Neural crest cell (in vitro differentiated cells): ENCODE measurements at places on chromosomes 12 and 14.

DNA sequence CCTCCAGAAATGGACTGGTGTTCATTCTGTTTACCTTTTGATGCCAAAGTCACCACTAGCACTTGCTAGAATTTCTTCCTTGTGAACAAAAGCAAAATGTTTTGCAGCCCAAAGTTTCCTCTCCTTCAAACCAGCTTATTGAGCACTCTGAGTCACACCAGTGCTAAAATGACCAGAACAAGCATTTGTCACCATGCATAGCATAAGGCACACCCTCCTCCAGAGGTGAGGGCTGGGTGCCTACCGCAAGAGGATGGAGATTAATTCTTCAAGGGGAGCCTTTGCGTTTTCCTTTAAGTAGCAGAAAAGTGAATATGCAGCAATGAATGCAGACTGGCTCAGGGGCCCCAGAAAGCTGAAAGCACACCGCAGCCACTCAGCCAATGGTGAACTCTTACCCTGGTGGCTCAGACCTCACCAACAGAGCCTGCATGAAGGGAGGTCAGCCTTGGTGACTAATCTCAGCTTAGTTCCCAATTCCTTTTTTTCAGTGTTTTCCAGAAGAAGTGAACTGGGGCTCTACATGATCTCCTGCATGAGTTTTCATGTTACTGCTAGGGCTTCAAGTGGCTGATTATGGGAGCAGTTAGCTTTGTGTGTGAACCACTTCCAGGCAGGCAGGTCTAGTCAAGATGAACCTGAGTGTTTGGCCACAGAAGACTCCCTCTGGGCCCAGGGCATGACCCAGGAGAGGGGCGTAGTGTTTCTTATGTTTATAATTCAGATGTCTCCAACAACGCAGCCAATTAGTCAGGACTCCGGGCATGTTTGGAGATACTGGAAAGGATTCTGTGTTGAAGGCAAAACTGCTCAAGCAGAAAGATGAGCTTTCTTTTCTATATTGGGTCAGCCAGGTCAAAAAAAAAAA, 96.3 kb downstream of the PAX9 start:
- H3K4me1 ChIP-seq, result no peaks in the 10 kb centered on the region
- H3K27me3 ChIP-seq, result no peaks in the 10 kb centered on the region
- no peak overlapping the region for H3K4me3 ChIP-seq
- DNase-seq, result no peak
- no peaks in the 10 kb centered on the region for H3K36me3 ChIP-seq

DNA sequence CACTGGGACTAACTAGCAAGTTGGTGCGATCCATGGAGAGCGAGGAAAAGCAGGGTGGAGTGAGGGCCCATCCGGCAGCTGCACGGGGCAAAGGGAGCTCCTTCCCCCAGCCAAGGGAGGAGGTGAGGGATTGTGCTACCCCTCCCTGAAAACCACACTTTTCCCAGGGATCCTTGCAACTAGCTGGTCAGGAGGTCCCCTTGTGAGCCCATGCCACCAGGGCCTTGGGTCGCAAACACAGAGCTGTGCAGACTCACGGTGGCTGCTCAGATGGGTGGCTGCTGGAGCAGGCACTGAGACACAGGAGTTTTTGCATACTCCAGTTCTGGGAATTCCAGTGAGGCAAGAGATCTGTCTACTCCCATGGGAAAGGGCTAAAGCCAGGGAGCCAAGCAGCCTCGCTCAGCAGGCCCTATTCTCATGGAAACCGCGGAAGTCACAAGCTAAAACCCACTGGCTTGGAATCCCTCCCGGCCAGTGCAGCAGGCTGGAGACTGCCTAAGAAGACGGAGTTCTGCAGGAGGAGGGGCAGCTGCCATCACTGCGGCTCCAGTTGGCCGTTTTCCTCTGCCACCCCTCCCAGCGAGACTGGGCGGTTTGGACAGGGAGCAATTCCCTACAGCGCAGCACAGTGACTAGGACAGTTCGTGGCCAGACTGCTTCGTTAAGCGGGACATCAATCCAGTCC, 10.9 kb upstream of the ZNF705A start:
- H3K27ac ChIP-seq, result no peak overlapping the region
- peaks cover 7% of the 10 kb centered on the region for H3K36me3 ChIP-seq
- no peaks in the 10 kb centered on the region for H3K4me1 ChIP-seq
- no peak for DNase-seq
- H3K27me3 ChIP-seq, result peaks cover 27% of the 10 kb centered on the region
- H3K4me3 ChIP-seq, result no peak overlapping the region

DNA sequence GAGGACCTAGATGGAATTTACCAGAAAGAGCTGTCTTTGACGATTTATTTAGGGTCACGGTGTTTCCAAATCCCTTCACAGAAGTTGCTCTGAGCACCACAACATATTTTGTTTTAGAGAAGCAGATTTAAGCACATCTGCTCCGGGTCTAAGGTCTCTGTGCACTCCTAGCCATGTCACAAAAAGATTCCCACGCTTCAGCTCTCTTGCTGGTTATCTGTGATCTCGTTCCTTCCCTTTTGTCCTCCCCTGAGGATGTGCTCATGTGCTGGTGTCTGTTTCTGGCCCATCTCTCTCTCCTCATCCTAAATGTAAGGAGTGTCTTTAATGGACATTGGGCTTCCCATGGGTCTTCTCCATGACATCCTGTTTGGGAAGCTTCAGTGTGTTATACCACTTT, 53.7 kb upstream of the GNPNAT1 start:
- no peak overlapping the region for H3K27ac ChIP-seq
- H3K4me1 ChIP-seq, result peaks cover 16% of the 10 kb centered on the region
- no peaks in the 10 kb centered on the region for H3K36me3 ChIP-seq
- H3K27me3 ChIP-seq, result no peaks in the 10 kb centered on the region
- H3K4me3 ChIP-seq, result no peak overlapping the region

DNA sequence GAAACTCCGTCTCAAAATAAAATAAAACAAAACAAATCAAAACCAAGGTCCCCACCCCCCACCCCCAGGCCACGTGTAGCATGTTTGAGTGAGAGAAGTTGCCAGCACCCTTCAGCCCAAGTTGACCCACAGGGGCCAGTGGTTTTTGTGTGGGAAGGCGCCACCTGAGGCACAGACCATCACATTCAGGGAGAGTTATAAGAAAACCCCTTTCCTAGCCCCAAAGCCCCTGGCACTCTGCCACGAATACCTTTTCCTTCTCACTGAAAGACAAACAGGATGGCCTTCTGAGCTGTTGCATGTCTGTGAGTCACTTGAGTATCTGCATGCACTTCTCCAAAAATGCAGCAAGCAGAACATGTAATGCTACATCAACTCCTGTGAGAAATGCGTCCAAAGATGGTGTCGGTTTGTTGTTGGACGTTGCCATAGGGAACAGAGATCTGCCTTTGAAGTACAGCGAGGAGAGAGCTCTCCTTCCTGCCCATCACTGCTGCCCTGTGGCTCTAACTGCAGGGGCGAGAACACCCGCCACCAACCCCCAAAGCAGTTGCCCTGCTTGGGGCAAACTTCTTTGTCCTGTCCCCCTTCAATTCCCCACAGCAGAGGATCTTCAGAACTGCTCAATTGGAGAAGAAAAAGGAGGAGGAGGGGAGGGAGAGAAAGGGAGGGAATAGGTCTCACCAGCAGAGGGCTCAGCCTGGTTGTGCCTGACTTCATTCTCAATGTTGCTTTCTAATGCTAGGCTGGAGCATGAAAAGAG, 2.7 kb upstream of the TRAF3 start:
- peaks cover 35% of the 10 kb centered on the region for H3K4me1 ChIP-seq
- H3K27me3 ChIP-seq, result no peaks in the 10 kb centered on the region
- peak overlapping the region; percentile 64 for H3K4me3 ChIP-seq
- H3K36me3 ChIP-seq, result no peaks in the 10 kb centered on the region

DNA sequence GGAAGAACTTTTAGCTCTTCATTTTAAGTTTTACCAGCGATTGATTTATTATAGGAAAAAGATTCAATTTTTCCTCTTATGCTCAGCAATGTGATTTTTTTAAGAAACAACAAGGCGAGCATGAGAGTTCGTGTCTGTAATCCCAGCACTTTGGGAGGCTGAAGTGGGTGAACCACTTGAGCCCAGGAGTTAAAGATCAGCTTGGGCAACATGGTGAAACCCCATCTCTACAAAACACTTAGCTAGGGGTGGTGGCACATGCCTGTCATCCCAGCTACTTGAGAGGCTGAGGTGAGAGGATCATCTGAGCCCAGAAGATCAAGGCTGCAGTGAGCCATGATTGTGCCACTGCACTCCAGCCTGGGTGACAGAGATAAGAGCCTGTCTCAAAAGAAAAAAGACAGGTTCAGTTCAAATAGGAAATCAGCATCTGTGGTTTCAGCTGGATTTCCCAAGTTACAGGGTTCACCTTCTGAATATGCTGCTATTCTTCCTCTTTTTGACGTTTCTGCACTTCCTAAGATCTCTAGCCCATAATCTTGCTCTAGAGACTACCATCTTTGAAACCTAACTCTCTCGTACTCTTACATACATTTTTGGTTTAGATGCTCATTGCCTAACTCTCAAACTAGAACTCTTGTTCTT, 274.7 kb downstream of the SEC23A start:
- DNase-seq, result no peak
- H3K4me1 ChIP-seq, result no peaks in the 10 kb centered on the region
- no peak overlapping the region for H3K4me3 ChIP-seq
- H3K27ac ChIP-seq, result no peak overlapping the region
- H3K36me3 ChIP-seq, result no peaks in the 10 kb centered on the region
- peaks cover 8% of the 10 kb centered on the region for H3K27me3 ChIP-seq

DNA sequence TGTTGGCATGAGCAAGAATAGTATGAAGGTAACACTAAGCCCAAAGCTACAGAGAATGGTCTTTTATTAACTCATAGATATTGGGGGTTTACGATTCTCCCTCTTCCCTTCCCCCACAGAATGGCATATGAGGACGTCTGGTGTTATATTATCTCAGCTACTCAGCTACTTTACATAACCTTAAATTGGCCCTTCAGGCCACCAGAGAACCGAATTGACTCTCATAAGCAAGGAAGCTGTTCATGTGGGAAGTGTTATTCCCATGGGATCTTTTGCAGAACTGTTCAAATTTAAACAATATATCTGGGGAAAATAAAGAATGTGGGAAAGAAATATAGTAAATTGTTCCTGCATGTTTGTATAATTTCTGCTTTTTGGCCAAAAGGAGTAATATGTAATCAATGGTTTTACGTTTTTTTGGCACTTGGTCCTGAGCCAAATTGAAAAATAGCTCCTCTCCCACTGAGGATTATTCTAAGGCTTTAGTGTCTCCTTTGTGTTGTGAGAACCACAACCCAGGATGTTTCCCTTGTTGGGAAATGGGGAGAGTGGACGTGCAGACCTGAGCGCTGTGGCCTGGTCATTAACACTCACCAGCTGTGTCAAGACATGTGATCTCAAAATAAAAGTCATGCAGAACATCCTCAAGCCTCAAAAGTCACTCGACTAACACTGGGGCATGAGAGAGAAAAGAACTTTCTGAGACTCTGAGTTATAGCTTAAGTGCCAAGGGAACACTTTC, 31.8 kb upstream of the CMAS start:
- no peaks in the 10 kb centered on the region for H3K27me3 ChIP-seq
- H3K36me3 ChIP-seq, result peaks cover 8% of the 10 kb centered on the region
- no peak for DNase-seq

DNA sequence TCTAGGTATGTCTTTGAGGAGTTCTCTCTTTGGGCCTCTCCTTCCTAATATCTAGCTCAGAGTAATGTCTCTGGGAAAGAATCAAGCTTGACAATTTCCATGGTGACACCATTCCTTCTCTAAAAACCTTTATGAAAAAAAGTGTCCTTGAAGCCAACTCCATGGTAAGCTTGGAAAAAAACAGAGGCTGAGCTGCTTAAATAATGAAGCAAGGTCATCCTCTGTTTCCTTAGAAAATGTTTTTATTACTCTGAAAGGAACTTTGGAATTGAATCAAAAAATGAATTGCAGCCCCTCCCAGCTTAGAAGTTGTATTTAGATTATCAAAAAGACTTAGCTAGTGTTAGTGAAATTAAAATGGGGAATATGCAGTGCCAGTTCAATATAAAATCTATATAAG, 166.1 kb upstream of the KITLG start:
- DNase-seq, result no peak
- no peaks in the 10 kb centered on the region for H3K27me3 ChIP-seq
- H3K27ac ChIP-seq, result no peak overlapping the region

- H3K4me3 ChIP-seq, result no peak overlapping the region
- H3K27me3 ChIP-seq, result peaks cover 71% of the 10 kb centered on the region
- no peaks in the 10 kb centered on the region for H3K4me1 ChIP-seq
- H3K27ac ChIP-seq, result no peak overlapping the region
- DNase-seq, result no peak
These were observed 102.0 kb upstream of the MYL2 start for GRCh38 chr12:111022386-111022785.
